Ovary (tissue), 10 donors: ENCODE measurements at places on chromosomes 16 and 17. TPM values are rescaled to one million over a fixed set of nuclear protein-coding genes. Genes with fewer than 3 reads are reported as not detected.
A peak's percentile ranks its signal among the peaks of the same experiment; 100 is the strongest.

DNA sequence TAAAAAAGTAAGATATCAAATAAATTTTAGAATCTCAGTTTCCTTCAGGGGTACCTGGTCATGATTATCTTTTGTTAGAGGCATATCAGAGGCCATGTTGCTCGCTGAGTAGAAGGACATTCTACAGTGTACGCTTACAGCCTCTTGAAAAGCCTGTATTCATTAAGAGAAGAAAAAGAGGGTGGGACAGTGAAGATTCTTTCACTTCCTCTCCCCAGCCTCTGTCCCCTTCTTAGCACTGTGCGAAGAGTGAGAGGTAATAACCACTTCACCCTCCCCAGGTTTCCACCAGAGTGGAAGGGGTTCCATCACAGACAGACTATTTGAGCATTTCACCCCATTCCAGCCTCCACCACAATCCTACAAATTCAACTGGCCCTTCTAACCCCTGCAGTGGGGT is 4.8 kb upstream of the LPO start:
- H3K4me1 ChIP-seq, result no peaks in the 10 kb centered on the region
- no peaks in the 10 kb centered on the region for H3K36me3 ChIP-seq
- no peak for DNase-seq
- no peak overlapping the region for H3K4me3 ChIP-seq
- no peaks in the 10 kb centered on the region for H3K27me3 ChIP-seq

DNA sequence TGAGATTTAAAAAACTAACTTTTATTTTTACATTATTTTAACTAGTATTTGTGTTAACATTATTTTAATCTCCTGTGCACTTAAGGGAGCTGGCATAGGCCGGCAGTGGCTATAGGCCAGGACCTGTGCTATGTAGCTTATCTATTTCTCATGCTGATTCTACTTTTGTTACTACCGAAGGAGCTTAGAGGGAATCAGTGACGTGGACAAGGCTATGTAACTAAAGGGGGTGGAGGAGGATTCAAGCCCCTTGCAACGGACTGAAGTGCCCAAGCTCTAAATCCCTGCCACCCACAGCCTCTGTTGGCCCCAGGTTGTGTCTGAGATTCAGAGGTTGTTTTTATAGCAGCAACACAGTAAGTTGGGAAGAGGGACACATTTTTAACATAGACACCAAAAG is 356.4 kb downstream of the WWOX start:
- no peak overlapping the region for H3K4me3 ChIP-seq
- H3K27me3 ChIP-seq, result no peaks in the 10 kb centered on the region
- peaks cover 3% of the 10 kb centered on the region for H3K4me1 ChIP-seq
- no peak for DNase-seq
- no peak overlapping the region for H3K27ac ChIP-seq

GRCh38 chr17:4479340-4479981 is 19.2 kb upstream of the SPNS2 start:
- H3K27ac ChIP-seq, result no peak overlapping the region
- DNase-seq, result no peak
- H3K36me3 ChIP-seq, result no peaks in the 10 kb centered on the region

- no peak for DNase-seq
- no peak overlapping the region for H3K27ac ChIP-seq
- no peak overlapping the region for H3K4me3 ChIP-seq
- H3K4me1 ChIP-seq, result peaks cover 6% of the 10 kb centered on the region
- no peaks in the 10 kb centered on the region for H3K27me3 ChIP-seq
- no peaks in the 10 kb centered on the region for H3K36me3 ChIP-seq
These were observed 59.0 kb upstream of the RPH3AL start for GRCh38 chr17:411421-412120.

DNA sequence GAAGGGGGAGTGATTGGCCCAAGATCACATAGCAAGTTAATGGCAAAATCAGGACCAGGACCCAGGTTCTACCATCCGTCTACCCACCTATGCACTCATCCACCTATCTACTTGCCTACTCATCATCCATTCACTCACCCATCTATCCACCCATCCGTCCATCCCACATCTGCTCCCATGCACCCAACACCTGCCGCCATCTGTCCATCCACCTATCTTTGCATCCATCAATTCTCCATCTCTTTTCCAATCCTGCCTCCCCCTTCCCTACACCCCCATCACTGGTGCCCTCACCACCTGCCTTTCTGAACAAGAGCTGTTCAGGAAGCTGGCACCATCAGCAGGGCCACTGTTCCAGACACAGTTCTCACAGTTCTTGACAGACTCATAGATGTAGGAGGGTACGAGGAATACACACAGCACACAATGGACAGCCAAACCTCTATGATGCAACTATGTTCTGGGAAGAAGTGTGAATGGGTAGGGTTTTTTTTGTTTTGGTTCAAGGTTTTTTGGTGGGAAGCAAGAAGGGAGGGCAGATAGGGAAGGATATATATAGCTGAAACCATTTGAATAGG is 4.5 kb downstream of the SAMD14 start:
- H3K36me3 ChIP-seq, result no peaks in the 10 kb centered on the region
- no peak overlapping the region for H3K4me3 ChIP-seq
- H3K27ac ChIP-seq, result no peak overlapping the region
- DNase-seq, result no peak

GRCh38 chr17:66002812-66003211 is 189.1 kb downstream of the CEP112 start:
- H3K4me1 ChIP-seq, result no peaks in the 10 kb centered on the region
- no peak overlapping the region for H3K4me3 ChIP-seq
- no peak overlapping the region for H3K27ac ChIP-seq
- no peaks in the 10 kb centered on the region for H3K27me3 ChIP-seq

DNA sequence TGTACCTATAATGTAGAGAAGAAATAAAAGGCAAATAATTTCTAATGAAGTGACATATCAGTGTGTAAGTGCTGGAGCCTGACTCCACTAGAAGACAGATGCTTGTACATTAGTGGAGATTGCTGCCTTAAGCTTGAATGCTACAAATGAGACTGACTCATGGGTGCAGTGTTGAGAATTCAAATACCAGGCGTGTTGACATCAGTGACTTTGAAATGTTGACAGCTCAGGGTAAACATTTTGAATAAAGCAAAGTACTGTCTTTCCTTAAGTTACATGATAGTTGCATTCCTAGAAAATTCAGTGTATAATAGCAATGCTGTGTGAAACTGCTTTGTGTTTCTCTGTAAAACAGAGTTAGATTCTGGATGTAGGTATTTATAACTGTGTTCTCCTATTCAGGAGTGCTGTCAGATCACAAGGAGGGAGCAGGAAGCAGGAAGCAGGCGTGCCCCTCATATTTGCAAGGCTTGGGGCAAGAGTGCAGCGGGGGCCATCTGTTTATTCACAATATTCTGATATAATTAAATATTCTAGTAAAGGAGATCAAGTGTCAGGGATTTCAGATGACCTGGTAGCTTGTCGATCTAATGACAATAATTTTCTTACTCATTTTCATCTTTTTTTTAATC is 119.0 kb downstream of the SPECC1 start:
- no peaks in the 10 kb centered on the region for H3K27me3 ChIP-seq
- H3K27ac ChIP-seq, result no peak overlapping the region
- no peak overlapping the region for H3K4me3 ChIP-seq
- no peak for DNase-seq

- no peak overlapping the region for H3K27ac ChIP-seq
- DNase-seq, result no peak
- no peaks in the 10 kb centered on the region for H3K27me3 ChIP-seq
- no peaks in the 10 kb centered on the region for H3K36me3 ChIP-seq
- H3K4me3 ChIP-seq, result no peak overlapping the region
These were observed 166.8 kb downstream of the PRKCB start for GRCh38 chr16:24002619-24003018.

GRCh38 chr17:57121308-57122042 is 36.4 kb downstream of the AKAP1 start:
- no peak overlapping the region for H3K4me3 ChIP-seq
- H3K36me3 ChIP-seq, result no peaks in the 10 kb centered on the region
- peak; percentile 67 for DNase-seq

DNA sequence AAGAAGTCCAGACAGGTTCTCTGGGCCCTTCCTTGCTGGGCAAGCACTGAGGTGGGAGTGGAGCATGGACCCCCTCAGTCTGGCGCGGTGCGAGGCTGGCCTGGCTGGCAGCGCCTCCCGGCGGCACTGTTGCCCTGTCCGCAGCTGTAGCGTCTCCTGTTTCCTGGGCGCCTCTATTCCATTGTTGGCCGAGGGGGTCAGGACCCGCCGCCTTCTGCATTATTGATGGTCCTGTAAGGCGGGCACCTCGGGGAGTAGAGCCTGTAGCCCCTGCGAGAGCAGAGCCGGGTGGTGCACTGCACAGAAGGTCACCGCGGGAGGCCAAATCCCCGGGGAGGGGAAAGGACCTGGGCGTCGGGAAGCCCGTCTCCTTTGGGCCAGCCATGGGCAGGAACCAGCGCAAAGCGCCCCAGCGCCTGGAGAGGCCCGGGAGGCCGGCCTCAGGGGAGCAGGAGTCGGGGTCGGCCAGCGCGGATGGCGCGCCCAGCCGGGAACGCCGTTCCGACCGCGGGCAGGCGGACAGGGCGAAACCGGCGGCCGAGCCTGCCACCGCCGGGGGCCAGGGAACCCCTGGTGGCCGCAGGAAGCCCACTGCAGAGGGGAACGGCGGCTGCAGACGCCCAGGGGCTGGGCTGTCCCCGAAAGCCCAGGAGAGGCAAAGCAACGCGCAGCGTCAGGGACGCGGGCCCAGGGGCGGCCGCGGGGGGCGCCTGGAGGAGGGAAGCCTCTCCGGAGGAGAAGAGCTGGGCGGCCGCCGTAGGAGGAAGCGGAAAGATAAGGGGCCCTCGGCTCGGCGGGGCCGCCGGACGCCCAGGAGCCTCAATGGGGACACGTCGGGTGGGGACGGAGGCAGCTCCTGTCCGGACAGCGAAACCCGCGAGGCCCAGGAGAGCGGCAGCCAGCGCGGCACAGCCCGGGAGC is at the start of gene MYO15B:
MYO15B (plus strand) TSS at position 126 of the 921 bp plus-strand sequence; CDS start at position 384, 258 bp downstream.
- peak; percentile 64 for DNase-seq
- no peaks in the 10 kb centered on the region for H3K36me3 ChIP-seq
- H3K4me1 ChIP-seq, result peaks cover 6% of the 10 kb centered on the region
- no peaks in the 10 kb centered on the region for H3K27me3 ChIP-seq
- H3K4me3 ChIP-seq, result peak within 1 kb of the TSS; percentile 74

GRCh38 chr16:49365711-49366509 is 7.7 kb upstream of the C16orf78 start:
- H3K27ac ChIP-seq, result no peak overlapping the region
- no peaks in the 10 kb centered on the region for H3K36me3 ChIP-seq
- no peak overlapping the region for H3K4me3 ChIP-seq
- no peaks in the 10 kb centered on the region for H3K4me1 ChIP-seq
- DNase-seq, result no peak
- H3K27me3 ChIP-seq, result no peaks in the 10 kb centered on the region

DNA sequence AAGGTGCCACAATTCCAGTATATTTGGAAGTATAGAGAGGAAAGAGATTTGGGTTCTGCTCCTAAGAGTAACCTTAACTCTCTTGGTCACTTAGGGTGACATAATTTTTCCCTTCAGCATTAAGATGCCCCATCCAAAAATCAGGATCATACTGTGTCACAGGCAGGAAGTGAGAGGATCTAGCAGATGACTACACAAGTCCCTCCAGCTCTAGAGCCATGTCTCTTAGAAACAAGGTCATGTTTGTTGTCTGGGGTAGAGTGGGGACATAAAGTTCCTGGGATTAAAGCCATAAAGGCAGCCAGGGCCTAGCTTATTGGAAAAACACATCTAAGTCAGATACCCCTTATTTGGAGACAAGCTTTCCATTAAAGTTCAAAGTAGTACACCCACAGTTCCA is 2.7 kb downstream of the CCL8 start:
- no peaks in the 10 kb centered on the region for H3K4me1 ChIP-seq
- H3K27me3 ChIP-seq, result no peaks in the 10 kb centered on the region
- no peak overlapping the region for H3K27ac ChIP-seq
- no peaks in the 10 kb centered on the region for H3K36me3 ChIP-seq
- H3K4me3 ChIP-seq, result no peak overlapping the region

- DNase-seq, result no peak
- H3K36me3 ChIP-seq, result no peaks in the 10 kb centered on the region
- no peak within 1 kb of the TSS for H3K27ac ChIP-seq
- no peaks in the 10 kb centered on the region for H3K27me3 ChIP-seq
- no peaks in the 10 kb centered on the region for H3K4me1 ChIP-seq
These were observed at the start of gene PRM1 for GRCh38 chr16:11280616-11281522. Gene PRM1 (minus strand): TSS chr16:11281330. CDS start chr16:11281238, 92 bp downstream.

DNA sequence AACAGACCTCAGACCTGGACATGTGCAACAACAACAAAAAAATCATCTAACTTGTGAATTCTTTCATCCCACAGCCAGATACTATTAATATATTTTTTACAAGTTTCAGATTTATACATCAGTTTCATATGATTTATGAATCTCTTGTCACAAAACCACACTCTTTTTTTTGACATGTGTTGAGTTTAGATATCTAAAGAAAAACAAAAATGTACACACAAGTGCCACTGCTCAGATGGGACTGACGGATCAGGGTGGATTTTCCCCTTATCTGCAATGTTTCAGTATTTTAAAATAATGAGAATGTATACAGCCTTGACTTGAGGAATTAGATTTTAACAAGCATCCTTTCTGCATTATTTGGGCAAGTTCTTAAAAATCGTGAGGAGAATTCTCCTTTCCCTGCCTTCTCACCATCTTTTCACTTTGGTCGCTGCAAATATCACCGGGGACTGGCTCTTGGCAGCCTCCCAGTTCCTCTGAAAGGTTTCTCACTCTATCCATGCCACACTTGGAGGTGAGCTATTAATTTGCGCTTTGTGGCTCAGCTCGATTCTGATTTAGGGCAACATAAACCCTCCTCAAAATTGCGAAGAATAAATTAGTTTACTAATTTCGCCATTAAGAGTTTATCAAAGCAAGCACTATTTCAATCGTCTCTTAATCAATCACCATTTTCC is 225.7 kb downstream of the XYLT1 start:
- no peaks in the 10 kb centered on the region for H3K36me3 ChIP-seq
- no peak overlapping the region for H3K27ac ChIP-seq
- DNase-seq, result no peak
- no peak overlapping the region for H3K4me3 ChIP-seq
- H3K4me1 ChIP-seq, result no peaks in the 10 kb centered on the region

GRCh38 chr17:31008374-31009041 is 37.7 kb downstream of the RNF135 start:
- H3K4me1 ChIP-seq, result no peaks in the 10 kb centered on the region
- peak overlapping the region; percentile 66 for H3K4me3 ChIP-seq
- H3K27me3 ChIP-seq, result no peaks in the 10 kb centered on the region
- peak overlapping the region; percentile 91 for H3K27ac ChIP-seq
- no peaks in the 10 kb centered on the region for H3K36me3 ChIP-seq

- no peak overlapping the region for H3K4me3 ChIP-seq
- no peaks in the 10 kb centered on the region for H3K4me1 ChIP-seq
- H3K36me3 ChIP-seq, result no peaks in the 10 kb centered on the region
- H3K27ac ChIP-seq, result no peak overlapping the region
These were observed 147.9 kb upstream of the MON1B start for GRCh38 chr16:77043076-77043475.

Gene CXCL16
- 25.4 TPM for total RNA-seq

Gene KRTAP1-5
- not detected for total RNA-seq

Gene CTRB2
- total RNA-seq, result not detected

Gene RRAD
- 12.1 TPM for total RNA-seq

Gene NPIPA8
- 7.4 TPM for total RNA-seq

Gene USP43
- total RNA-seq, result 0.61 TPM

Gene CCL16
- not detected for total RNA-seq

Gene ZDHHC1
- total RNA-seq, result 31.0 TPM

Gene RNF43
- total RNA-seq, result 1.3 TPM
